ENCODE measurements at places on chromosomes 12 and 14. TPM values are rescaled to one million over a fixed set of nuclear protein-coding genes. Genes with fewer than 3 reads are reported as not detected.

DNA sequence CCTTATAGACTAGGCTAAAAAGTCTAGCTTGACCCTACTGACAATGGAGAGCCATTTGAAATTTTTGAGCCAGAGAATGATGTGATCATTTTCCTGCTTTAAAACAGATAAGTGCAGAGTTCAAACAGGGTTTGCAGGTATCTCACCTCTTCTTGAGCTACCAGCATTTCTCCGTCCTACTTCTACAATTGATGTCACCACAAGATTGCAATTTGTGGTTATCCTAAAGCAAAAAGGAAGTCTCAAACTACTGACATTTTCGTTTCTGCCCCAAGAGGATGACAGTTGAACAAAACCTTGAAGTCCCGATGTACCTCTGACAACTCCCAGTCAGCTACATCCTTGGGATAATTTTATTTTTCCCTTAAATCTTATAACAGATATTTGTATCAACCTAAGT is 86.7 kb downstream of the PTGER2 start:
- ATAC-seq = peak; percentile 11

KRT82 gene
- not detected for total RNA-seq

GRCh38 chr12:85191-85666 is 18.7 kb downstream of the IQSEC3 start:
- no peak for ATAC-seq

DNA sequence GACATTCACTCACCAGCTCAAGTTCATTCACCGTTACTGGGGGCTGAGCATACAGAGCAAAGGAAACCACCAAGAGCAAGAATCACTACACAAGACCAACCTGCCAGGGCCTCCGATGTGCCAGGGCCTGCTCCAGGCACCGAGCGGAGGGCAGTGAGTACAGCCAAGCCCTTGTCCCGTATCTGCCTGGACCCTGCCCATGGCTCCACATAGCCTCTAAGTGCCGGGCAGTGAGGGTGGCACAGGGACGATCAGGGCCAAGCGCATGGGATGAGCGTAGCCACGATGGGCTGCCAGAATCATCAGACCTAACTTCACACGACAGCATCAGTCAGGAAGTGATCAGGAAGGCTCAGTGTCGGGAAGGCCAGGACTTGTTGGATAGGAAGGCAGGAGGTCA is 199.6 kb downstream of the BCL11B start:
- ATAC-seq = no peak

DNA sequence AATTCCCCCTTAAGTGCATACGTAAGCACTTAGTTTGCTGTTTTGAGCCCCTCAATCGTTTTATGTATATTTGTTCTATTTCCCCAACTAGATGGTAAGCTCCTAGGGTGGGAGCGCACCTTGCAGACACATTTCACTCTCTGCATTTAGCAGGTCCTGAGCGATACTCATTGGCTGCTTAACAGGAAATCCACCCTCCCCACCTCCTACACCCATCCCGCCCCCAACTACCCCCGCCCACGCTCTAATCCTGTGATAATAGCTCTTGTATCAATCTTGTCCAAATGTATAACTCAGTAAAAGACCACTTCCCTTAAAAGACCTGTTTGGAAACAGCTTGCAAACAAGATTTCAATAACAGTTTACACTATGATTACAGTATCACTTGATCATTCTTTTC is 8.1 kb downstream of the LPAR5 start:
- ATAC-seq = peak; percentile 48

GRCh38 chr12:120457133-120457532 is 10.9 kb downstream of the GATC start:
- ATAC-seq = no peak

DNA sequence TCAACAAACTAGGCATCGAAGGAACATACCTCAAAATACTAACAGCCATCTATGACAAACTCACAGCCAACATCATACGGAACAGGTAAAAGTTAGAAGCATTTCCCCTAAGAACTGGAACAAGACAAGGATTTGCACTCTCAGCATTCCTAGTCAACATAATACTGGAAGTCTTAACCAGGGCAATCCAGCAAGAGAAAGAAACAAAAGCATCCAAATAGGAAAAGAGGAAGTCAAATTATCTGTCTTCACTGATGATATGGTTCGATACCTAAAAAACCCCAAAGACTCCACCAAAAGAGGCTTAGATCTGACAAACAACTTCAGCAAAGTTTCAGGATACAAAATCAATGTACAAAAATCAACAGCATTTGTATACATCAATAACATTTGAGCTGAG is 32.5 kb downstream of the CCDC38 start:
- no peak for ATAC-seq

GRCh38 chr14:93040982-93041381 is 74.7 kb downstream of the ITPK1 start:
- ATAC-seq = no peak

- no peak for ATAC-seq
Measured at GRCh38 chr12:11497995-11498394, 102.6 kb upstream of the PRB2 start.

Measured in activated T-helper 17 cell treated with anti-CD3 and anti-CD28 coated beads, Interleukin-2, amount 50 U/mL, for 72 hours (primary cell).